Stimulated activated CD4-positive, alpha-beta T cell treated with anti-CD3 and anti-CD28 coated beads, Interleukin-15, amount 100 ng/mL, for 48 hours (primary cell): ENCODE measurements at places on chromosomes 2 and 18.

DNA sequence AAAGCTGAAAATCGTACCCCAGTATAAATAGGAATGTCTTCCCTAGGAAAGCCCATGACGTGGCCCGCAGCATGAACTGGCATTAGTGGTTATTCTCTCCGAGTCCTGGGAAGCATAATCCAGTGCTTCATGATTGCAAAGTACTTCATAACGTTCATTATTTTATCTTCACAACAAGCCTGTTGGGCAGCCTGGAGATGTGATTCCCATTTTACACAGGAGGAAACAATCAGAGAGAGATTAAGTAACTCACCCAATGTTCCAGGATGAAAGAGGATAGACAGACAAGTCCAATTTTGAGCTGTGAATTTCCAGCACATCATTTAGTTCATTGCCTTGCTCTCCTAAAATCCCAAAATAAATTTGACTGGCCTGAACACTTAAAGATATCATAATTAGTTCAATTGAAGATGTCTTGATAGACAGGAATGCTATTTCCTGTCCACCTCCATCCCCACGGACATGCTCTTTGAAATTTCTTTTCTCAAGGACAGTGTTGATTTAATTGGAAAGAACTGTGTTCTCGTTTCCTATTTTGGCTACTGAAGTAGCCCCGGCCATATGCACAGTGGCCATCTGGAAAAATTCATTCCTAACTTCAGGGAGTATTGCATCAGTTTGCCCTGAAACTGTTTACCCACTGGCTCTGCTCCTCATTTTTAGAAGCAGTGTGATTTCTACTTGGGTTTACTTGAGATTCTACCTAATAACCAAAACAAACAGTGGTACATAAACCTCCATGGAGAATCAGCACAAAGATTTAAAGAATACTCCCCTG is 93.9 kb downstream of the VWC2L start:
- DNase-seq = no peak

DNA sequence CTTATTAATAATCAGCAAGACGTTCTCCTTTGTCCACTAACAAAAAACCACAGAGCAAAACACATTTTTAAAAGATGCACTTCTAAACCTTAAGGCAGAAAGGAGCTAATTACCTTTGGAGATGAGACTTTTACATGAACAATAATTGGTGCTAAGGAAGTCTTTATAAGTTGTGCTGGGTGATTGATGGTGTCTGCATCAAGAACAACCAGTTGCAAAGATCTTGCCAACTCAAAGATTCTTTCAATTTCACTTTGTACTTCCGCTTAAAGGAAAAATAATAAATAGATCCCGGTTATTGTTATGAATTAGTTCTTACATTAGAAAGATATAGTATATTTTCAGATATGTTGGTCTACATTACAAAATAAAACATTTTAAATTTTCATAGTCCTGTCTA is 26.9 kb upstream of the ARL5A start:
- no peak for DNase-seq

- no peak for DNase-seq
These were observed 24.9 kb upstream of the COL3A1 start for GRCh38 chr2:188949046-188949818.

GRCh38 chr2:147223119-147223518 is 621.7 kb upstream of the ACVR2A start:
- no peak for DNase-seq

GRCh38 chr18:67385455-67385854 is 131.1 kb downstream of the DSEL start:
- DNase-seq = no peak

GRCh38 chr2:239256350-239256743 is 144.5 kb downstream of the HDAC4 start:
- DNase-seq = no peak

DNA sequence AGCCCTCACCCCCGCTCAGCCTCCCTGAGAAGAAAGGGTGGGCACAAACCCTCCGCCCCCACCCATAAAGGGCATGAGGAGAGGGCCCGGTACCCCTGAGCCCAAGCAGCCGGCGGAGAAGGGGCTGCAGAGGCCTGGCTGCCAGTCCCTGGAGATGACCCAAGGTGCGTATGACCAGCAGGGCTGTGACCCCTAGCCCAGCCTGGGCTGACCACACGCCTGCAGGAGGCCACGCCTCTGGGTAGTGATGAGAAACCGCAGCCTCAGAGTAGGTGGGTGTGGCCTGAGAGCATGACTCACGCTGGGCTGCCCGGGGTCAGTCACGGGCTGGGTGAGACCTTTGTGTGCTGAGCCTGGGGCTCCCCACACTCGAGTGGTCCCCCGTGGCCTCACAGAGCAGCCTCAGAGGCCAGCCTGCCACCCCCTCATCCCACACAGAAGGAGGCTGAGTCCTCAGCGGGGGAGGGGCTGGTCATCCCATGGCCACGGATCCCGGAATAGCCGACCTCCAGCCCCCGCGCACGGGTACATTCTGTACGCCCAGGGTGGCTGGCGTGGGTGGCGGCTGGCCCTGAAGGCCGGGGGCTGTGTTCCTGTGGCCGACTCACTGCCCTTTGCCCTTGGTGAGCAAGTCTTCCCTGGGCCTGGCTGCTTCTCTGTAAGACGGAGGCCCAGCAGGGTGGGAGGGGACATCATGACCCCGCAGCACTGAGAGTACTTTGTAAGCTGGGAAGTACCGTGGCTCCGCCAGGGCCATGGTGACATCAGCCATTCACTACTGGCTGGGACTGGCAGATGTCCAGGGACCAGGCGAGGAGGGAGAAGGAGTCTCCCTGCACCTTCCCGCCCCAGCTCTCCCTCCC is 110.8 kb upstream of the OTOS start:
- DNase-seq = no peak

- DNase-seq = no peak
These were observed 583.5 kb downstream of the XIRP2 start for GRCh38 chr2:167471734-167472133.
